ENCODE measurements at places on chromosomes 16 and 17. TPM values are rescaled to one million over a fixed set of nuclear protein-coding genes. Genes with fewer than 3 reads are reported as not detected.

Gene SLC47A1
- 0.25 TPM for total RNA-seq

Gene CCL23
- total RNA-seq = not detected

Gene PRR29
- 3.0 TPM for total RNA-seq

Gene TNFRSF17
- total RNA-seq = not detected

Gene TMEM114
- total RNA-seq = not detected

Gene AANAT
- total RNA-seq = not detected

Gene GRB7
- 0.86 TPM for total RNA-seq

Gene KRTAP9-1
- not detected for total RNA-seq

Gene ZFPM1
- total RNA-seq = 11.6 TPM

Gene LRRC75A
- total RNA-seq = 1.1 TPM

Measured in T-helper 1 cell treated with Interleukin-12 subunit alpha and Interleukin-12 subunit beta and Interleukin-4 antibody, amounts not matched to agents 30 ng/mL and 1 ng/mL, for 36 hours (primary cell).